T-helper 2 cell treated with Interferon-gamma antibody and Interleukin-4, amounts not matched to agents 5 μg/mL and 100 μg/mL, for 36 hours (primary cell): ENCODE measurements at places on chromosomes 11 and 22.

DNA sequence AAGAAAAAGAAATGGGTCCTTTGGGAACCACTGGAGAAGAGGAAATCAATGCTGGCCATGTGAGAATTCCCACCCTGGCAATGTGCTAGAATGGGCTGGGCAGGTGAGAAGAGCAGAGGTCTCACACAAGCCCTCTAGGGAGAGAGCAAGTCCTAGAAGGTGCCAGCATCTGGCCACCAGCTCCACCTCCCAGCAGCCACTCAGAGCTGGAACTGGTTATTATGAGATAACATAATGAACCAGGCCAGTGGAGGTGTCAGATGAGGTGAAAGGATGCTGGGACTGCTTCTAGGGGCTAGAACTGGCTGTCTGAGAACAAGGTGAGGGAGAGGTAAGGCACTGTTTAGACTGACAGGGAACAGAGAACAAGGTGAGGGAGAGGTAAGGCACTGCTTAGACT lies 29.3 kb downstream of the NEFH start:
- no peak for DNase-seq

DNA sequence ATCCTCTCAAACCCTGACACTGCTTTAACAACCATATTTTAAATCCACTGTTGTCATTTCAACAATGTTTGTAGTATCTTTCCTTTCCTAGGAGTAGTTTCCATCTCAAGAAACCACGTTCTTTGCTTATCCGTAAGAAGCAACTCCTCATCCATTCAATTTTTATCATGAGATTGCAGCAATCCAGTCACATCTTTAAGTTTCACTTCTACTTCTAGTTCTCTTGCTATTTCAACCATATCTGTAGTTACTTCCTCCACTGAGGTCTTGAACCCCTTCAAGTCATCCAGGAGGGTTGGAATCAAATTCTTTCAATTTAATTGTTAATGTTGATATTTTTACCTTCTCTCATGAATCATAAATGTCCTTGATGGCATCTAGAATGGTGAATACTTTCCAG lies 22.4 kb downstream of the CCDC82 start:
- DNase-seq = no peak

GRCh38 chr22:37304595-37305343 lies 22.5 kb downstream of the CYTH4 start:
- DNase-seq = no peak

DNA sequence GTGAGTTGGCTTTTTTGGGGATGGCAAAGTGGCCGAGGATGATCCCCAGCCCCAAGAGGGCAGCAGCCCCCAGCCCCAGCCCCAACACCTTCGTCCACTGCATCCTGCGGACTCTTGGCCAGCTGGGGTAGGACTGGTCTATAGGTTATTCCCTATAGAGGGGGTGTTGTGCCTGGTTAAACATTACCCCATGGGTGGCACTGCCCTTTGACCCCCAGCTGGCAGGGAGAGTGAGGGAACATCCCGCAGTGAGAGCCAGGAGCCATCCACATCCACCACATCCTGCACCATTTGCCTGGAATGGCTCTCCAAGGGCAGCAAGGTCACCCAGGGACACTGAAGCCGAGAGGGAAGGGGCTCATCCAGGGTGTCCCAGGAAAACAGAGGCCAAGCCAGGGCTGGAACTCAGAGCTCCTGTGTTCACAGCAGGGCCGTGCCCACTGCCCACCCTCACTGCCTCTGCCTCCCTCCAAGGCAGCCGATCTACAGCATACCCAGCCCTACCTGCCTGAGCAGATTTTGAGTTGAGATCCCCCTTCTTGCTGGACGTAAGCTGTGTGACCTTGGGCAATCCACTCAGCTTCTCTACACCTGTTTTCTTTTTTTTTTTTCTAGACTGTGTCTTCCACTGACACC lies at the start of gene NAALADL1:
NAALADL1 (minus strand) TSS at position 135 of the 636 bp plus-strand sequence; CDS start at position 103, 32 bp downstream.
- DNase-seq = no peak

DNA sequence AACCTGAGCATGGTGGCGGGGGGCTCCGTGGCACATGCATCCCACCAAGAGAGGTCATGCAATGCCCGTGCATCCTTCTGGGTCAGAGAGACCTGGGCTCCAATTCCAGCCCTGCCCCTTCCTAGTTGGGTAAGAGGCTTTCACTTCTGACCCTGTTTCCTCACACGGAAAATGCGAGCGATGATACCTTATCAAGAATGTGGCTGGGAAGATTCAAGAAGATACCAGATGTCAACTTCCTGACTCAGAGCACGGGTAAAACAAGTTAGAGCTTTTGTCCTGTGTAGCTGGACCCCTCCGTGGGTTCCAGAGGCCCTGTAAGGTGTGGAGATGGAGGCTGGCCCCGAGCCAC lies 8.7 kb upstream of the DGKZ start:
- no peak for DNase-seq

- DNase-seq = no peak
These were observed 149.4 kb downstream of the NXPE2 start for GRCh38 chr11:114827736-114828135.

- no peak for DNase-seq
These were observed 84.0 kb upstream of the PITPNB start for GRCh38 chr22:28002863-28003565.

DNA sequence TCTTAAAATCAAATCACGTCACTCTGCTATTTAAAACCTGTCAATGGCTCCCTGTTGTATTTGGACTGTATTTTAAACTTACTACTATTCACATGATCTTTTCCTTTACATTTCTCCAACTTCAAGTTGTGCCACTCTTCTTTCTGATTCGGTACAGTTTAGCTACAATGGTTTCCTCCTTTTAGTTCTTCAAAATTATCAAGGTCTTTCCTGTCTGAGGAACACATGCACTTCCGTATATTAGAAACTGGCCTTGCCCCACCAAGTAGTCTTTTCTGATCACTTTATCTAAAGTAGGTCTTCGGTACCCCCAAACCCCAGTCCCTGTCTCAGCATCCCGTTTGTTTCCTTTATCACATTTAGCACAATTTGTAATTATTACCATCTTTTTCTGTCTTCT lies 81.8 kb downstream of the MTMR3 start:
- DNase-seq = no peak

DNA sequence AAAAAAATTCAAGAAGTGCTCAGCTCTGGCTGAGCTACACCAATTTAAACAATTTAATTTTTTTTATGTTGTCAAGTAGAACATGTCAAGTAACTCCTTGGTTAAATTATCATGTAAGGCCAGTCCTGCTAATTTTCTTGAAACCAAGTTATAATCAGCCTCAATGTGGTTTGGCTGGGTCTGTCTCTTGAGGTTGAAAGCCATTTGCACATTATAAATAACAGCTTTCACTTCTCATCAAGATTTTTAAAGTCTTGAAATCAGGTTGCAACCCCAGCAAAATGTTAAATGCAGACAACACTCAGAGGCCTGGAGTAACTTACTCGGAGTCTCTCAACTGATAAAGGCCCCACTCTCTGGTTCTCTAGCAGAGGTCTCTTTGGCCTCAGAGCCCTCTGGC lies 324.4 kb downstream of the BRD1 start:
- no peak for DNase-seq

GRCh38 chr11:96614846-96615245 lies 225.0 kb downstream of the JRKL start:
- no peak for DNase-seq

GRCh38 chr11:63911440-63911839 lies 5.5 kb downstream of the RCOR2 start:
- DNase-seq = no peak

- no peak for DNase-seq
These were observed 1.1 kb upstream of the EMID1 start for GRCh38 chr22:29204455-29205183.

GRCh38 chr11:104064034-104064630 lies 27.7 kb downstream of the DDI1 start:
- no peak for DNase-seq

DNA sequence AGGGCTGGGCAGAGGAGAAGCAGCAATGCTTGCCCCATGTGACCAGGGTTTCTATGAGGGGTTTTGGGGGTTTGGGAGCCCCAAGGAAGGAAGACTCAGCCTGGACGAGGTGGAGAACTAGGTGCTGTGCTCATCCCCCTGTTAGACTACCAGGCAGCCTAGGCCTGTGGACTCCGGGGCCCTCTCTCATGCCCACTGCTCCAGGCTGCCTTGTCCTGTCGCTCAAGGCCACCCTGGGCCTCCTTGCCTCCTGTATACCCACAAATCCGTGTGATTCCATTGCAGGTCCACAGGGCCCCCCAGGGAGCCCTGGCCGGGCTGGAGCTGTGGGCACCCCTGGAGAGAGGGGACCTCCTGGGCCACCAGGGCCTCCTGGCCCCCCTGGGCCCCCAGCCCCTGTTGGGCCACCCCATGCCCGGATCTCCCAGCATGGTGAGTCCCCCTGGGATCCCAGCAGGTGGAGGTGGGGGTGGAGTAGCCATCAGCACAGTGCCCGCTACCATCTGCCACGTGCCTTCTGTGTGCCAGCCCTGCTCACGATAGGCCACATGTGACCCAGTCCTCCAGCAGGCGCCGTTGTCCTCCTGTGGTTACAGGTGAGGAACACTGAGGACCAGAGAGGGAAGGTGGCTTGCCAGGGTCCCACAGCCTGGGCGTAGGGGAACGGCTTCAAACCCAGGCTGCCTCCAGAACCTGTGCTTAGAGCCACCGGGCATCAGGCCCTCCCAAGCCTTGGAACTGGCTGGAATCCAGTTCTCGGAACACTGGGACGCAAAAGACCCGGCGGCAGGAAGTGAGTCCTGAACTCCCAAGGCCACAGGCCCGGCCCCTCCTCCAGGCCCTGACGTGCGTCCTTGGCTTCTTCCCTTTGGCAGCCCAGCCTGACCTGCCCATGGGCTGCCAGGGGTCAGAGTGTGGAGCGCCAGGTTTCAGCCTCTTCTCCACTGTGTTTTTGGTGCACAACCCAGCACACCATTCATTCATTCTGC lies 26.6 kb downstream of the EMID1 start:
- no peak for DNase-seq
